ENCODE measurements at places on chromosomes 4 and X. TPM values are rescaled to one million over a fixed set of nuclear protein-coding genes. Genes with fewer than 3 reads are reported as not detected.

TRIM60 gene
- polyA plus RNA-seq: 3.9 TPM

DNA sequence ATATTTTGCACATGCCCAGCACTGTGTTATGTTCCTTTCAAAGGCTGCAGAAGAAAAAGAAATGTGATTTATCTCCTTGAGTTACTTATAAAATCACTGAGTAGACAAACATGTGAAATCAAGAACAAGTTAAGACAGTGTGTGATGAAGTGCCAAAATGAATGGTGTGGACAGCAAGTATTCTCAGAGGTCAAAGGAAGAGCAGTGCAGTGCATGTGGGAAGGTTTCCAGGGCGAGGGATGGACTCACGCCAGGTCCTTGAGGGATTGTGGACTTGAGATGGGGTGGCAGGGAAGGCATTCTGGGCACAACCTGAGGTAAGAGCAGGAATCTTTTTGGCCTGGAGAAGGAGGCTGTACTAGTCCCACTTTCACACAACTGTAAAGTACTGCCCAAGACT is 115.5 kb downstream of the FNIP2 start:
- DNase-seq: no peak

NUDT10 gene
- 61.8 TPM for polyA plus RNA-seq

- no peak for DNase-seq
These were observed 36.0 kb downstream of the RTL9 start for GRCh38 chrX:110394651-110395050.

DNA sequence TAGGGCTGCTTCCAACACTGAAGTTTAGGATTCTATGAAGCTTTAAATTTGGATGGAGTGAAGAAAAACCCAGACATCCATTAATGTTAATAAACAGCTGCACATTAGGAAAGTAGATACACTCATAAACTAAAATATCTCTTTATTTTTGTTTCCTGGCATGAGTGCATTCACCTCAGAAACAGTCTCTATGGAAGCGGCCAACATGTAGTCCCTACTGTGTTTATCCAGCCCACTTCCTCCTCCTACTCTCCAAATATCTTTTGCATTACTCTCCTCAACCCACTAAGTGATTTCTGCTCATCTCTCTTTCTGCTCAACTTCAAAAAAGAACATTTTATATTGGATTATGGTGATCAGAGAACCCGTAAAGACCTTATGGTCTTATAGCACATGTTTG is 180.3 kb upstream of the MXRA5 start:
- no peak for DNase-seq

DNA sequence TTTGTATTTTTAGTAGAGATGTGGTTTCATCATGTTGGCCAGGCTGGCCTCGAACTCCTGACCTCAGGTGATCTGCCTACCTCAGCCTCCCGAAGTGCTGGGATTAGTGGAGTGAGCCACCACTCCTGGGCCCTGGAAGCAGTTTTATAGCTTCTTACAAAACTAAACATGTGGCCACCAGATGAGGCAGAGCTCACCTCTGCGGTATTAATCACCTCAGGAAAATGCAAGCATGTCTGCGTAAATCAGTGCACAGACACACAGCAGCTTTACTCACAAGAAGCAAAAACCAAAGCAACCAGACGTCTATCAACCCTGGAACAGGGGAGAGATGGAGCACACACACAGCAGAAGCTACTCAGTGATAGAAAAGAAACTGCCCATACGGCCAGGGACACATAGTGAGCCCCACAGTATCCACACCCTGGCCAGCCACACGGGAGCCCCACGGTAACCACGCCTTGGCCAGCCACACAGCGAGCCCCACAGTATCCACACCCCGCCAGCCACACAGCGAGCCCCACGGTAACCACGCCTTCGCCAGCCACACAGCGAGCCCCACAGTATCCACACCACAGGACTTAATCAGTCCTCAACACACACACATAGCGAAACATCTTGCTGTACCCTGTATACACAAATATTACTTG is 30.2 kb downstream of the PPP2R3B start:
- no peak for DNase-seq

- DNase-seq: no peak
These were observed 7.4 kb upstream of the NFKB1 start for GRCh38 chr4:102493794-102494193.

- DNase-seq: no peak
These were observed 467 bp downstream of the HSD17B11 start for GRCh38 chr4:87390551-87390890.

DNA sequence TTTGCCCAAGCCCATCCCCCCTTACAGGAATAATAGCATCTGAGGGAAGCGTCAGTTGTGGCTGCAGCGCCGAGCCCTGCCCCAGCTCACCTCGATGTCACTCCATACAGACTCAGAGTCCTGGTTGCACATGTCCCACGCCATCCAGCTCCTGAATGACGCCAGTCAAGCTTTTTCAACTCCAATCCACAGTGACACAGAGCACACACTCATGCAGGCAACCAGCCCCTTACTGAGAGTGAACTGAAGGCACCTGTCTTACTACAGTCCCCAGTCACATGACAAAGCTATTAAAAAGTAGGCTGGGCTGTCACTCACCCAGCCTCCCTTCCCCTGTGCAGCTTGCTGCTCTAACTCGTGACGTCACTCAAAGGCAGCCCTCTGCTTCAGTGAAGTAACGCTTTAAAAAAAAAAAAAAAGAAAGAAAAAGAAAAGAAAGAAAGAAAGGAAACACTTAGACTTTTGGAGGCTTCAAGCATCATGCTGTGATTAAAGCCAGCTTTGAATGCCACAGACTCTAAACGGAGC is at the start of gene PPARGC1A:
Gene PPARGC1A, minus strand, starts transcription at position 234 of the 528 bp plus-strand sequence. Its CDS starts 90 bp downstream, at position 144.
- peak; percentile 85 for DNase-seq

- DNase-seq: no peak
These were observed 46.6 kb upstream of the PGRMC2 start for GRCh38 chr4:128334256-128334655.

DNA sequence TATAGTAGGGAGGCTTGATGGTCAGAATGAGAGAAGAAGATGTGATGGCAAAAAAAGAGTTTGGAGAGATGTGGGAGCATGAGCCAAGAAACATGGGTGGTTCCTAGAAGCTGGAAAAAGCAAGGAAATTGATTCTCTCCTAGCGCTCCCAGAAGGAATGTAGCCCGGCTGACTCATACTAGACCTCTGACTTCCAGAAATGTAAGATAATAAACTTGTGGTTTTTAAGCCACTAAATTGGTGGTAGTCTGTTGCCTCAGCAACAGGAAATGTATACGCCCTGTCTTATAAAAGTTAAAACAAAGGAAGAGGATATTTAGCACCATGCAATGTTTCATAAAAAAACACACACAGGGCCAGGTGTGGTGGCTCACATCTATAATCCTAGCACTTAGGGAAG is 182.7 kb upstream of the PCDH7 start:
- no peak for DNase-seq

GRCh38 chrX:152276277-152276676 is 137.9 kb upstream of the MAGEA10 start:
- DNase-seq: no peak

DNA sequence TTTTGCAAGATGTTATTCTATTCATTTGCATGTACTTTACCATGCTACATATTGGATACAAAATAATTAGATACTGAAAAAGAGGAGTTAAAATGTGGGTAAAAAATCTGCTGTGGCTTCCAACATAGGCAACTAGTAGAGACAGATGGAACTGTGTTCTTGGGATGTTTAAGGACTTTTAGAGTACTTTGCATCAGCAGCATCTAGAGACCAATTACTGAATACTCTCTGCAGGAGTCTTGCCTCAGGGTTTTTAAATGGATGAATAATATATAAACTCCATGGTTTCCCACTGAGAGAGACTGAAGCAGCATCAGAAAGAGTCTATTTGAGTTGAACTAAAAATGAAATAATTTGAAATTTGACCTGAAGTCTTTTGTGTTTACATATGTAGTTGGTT is 676.7 kb downstream of the GALNTL6 start:
- DNase-seq: no peak

- no peak for DNase-seq
These were observed 127.1 kb downstream of the ATRX start for GRCh38 chrX:77658886-77659285.

SCML2 gene
- 19.1 TPM for polyA plus RNA-seq

COL4A6 gene
- 4.9 TPM for polyA plus RNA-seq

DNA sequence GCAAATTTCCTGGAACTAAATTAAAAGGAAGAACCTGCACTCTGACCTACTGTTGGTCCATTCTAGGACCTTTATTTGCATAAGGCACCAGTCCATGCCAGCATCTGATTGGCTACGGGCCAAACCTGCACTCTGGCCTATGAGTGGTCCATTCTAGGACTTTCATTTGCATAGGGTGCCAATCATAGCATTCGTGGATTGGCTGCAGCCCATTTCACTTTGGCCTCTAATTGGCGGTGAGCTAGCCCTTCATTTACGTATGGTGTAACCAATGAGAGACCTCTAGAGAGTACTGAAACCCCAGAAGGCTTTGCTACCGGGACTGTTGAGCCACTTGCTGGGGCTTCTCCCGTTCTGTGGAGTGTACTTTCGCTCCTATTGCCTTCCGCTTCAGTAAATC is 6.1 kb upstream of the RNF175 start:
- peak; percentile 70 for DNase-seq
